ENCODE measurements at places on chromosomes 13 and 19. TPM values are rescaled to one million over a fixed set of nuclear protein-coding genes. Genes with fewer than 3 reads are reported as not detected.

The F2RL3 gene
- total RNA-seq, result 0.49 TPM

The VMAC gene
- total RNA-seq, result 4.6 TPM

The ZNF429 gene
- 9.3 TPM for total RNA-seq

The MYO1F gene
- total RNA-seq, result 12.0 TPM

The IGFL3 gene
- total RNA-seq, result 5.9 TPM

The OR10H1 gene
- not detected for total RNA-seq

The PRSS57 gene
- total RNA-seq, result 0.69 TPM

Data from skin of body (tissue), 3 donors.